ENCODE measurements at places on chromosomes 6 and 20. TPM values are rescaled to one million over a fixed set of nuclear protein-coding genes. Genes with fewer than 3 reads are reported as not detected.

GRCh38 chr6:26045928-26046368 lies 41.3 kb upstream of the HFE start:
- DNase-seq = no peak

The PPIL6 gene
- 0.64 TPM for total RNA-seq

DNA sequence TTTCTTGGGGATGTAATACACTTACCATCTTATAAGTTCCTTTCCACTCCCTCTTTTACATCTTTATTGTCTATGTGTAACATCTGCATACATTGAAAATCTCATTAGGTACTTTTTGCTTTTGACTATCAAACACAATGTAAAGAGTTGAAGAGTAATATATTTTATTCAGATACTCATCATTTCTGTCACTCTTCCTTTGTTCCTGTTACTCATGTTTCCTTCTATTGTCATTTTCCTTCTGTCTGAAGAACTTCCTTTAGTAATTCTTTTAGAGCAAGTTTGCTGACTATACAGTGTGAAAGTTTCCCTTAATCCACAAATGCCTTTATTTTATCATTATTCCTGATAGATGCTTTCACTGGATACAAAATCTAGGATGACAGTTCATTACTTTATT lies 339.8 kb downstream of the SOX4 start:
- DNase-seq = no peak

The SLA2 gene
- total RNA-seq = 70.6 TPM

GRCh38 chr6:97668716-97669115 lies 385.7 kb upstream of the MMS22L start:
- no peak for DNase-seq

All from activated naive CD8-positive, alpha-beta T cell treated with anti-CD3 and anti-CD28 coated beads for 36 hours (primary cell).